ENCODE measurements at places on chromosomes 6 and 20.

- peak; percentile 88 for DNase-seq
These were observed 88.0 kb upstream of the ELOVL5 start for GRCh38 chr6:53436526-53437303.

GRCh38 chr6:44837741-44838140 is 450.2 kb downstream of the CDC5L start:
- DNase-seq = peak; percentile 30

DNA sequence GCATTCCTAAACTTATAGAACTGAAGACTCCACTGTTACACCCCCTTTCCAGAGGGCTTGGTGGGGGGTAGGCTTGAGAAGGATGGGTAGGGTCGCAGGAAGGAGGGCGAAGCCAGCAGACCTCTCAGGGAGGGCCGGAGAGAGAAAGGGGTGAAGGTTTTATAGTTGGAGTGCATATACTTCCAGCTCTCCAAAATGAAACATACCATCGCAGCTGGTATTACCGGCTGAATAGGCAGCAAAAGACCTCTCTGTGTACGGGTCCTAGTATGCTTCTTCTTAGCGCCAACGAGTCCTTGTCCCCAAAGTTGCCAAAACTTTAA is 1.0 kb upstream of the VGLL2 start:
- no peak for DNase-seq

GRCh38 chr20:10673176-10673841 is 490 bp downstream of the JAG1 start:
- peak; percentile 39 for DNase-seq

- DNase-seq = peak; percentile 95
These were observed 51.0 kb upstream of the IL20RA start for GRCh38 chr6:137095651-137096238.

- no peak for DNase-seq
These were observed 1361.8 kb upstream of the CITED2 start for GRCh38 chr6:140736231-140736630.

- no peak for DNase-seq
These were observed 28.8 kb downstream of the GCM1 start for GRCh38 chr6:53119772-53120409.

- DNase-seq = no peak
These were observed 209.2 kb upstream of the KCNQ5 start for GRCh38 chr6:72412709-72413044.

DNA sequence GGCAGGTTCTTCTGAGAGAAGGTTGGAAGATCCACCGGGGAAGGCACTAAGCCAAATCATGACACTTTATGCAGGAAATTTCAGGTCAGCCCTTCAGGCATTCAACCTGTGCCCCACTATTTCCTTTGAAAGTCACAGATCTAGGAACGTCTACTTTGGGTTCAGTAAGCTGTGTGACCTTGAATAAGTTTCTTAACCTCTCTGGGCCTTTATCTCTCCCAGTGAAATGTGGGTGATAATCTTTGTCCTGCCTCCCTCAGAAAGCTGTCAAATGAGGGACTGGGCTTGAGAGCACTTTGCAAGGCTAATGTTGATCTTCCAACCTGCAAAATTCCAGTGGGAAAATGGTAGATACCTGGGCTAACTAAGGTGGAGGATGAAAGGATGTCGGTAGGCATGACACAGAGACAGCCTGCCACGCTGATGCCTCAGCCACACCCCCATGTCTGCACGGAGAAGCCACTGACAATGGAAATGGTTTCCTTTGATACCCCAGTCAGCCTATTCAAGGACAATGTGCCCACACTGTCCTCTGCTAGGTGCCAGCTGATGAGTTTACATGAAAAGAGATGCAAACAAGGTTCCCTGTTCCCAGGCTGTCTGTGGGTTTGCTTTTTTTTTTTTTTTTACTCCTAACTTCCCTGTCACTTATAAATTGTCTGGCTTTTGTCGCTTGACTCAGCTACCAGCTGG is 9.3 kb downstream of the BNIP5 start:
- peak; percentile 20 for DNase-seq

GRCh38 chr20:35463455-35464300 is 8.3 kb downstream of the CEP250 start:
- DNase-seq = peak; percentile 60

DNA sequence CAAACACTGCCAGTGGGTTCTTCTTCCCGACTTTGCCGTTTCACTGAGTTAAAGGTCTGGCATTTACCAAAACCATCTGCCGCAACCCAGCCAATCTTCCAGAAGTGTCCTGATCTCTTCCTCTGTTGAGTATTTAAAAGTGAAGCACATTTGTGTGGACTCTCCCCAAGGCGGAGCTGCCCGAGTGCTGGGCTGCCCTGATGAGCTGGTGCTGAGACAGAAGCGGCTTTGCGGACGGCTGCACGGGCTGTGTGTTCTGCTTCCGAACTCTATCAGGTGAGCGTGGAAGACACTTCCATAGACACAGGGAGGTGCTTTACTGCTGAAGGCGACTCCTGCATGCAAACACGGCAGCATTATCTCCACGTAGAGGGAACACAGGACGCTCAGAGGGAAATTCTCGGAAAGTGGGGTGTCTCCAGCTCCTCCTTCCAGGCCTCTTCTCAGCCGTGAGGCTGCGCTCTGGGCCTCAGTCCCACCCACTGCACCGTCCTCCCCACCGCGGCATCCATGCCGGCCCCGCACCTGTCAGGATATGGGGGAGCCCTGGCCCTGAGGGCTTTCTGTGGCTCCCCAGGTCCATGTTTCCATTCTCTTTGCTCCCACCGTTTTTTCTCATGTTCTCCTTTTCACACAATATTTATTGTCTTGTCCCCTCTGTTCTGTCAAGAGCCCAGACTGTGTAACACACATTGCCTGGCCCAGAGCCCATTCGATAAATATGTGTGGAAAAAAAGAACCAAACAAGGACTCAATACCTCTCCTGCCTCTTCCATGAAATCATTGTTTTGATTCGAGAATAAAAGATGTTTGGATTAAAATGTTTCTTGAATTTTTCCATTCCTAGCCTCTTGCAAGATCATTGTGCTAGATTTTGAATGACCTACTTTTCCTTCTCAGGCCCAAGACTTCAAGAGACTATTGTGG is 205.1 kb downstream of the DLL1 start:
- no peak for DNase-seq

DNA sequence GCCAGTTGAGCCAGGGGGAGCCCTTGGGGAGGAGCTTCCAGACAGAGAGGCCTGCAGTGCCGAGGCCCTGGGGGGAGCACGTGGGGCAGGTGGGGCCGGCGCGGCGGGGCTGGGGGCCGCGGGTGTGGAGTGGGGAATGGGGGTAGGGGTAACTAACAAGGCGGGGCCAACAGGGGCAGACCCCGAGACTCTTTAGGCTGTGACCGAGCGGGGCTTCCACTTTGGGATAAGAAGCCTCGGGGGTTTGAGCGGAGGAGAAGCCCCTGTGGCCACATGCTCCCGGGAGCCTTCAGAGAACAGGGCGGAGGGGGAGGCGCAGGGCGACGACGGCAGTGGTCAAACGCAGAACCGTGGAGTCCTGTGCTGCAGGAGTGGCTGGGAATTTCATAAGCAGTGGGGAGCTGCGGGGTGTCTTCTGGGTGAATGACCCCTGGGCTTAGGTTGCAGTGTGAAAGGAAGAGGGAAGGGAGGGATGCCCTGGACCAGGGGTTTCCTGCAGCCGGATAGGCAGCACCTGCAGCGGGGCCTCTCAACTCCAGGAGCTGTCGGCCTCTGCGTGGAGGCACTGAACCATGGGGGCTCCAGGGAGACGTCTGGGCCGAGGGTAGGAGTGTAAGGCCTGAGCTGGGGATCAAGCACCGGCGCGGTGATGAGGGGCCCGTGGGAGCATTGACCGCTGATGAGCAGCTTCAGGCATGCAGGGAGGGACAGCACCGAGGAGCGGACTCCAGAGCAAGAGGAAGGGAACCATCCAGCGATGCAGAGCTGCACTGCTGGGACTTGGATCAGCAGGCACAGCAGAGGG is 121.0 kb downstream of the SYNDIG1 start:
- no peak for DNase-seq

GRCh38 chr6:41406728-41407489 is 71.5 kb downstream of the NCR2 start:
- no peak for DNase-seq

- DNase-seq = peak; percentile 37
These were observed 68.5 kb upstream of the TENT5A start for GRCh38 chr6:81820980-81821379.

DNA sequence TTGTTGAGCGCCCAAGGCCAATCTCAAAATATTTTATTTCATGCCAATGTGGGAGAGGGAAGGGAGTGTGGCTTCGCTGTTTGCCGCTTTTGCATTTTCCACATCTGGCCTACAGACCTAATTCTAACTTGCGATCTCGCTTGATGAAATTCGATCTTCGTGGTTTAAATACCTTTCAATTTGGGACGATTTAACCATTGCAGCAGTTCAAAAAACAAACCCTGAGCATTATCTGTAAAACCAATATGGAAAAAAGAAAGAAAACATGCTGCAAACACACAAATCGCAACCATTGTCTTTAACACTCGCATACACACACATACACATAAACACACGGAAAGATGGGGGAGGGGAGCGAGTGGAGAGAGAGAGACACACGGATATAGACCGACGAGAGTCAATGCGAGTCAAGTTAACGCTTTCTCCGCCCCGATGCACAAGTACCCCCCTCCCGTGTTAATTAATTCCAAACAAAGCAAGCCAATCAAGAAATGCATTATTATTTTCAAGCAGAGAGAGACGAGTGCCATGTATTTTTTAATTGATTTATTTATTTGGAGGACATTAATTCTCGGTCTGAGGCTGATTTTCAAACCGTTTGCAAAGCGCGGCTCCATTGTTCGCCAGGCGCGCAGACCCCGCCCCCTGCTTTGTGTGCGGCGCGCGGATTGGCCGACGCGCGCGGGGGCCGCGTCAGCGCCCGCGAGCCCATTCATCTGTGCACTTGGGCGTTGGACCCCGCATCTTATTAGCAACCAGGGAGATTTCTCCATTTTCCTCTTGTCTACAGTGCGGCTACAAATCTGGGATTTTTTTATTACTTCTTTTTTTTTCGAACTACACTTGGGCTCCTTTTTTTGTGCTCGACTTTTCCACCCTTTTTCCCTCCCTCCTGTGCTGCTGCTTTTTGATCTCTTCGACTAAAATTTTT is at the start of gene MARCKS:
Gene MARCKS, plus strand, starts transcription at position 721 of the 931 bp plus-strand sequence. CDS start 401 bp downstream, outside the sequence.
- peak; percentile 95 for DNase-seq

- no peak for DNase-seq
These were observed 68.5 kb downstream of the EPB41L2 start for GRCh38 chr6:130994319-130995097.

DNA sequence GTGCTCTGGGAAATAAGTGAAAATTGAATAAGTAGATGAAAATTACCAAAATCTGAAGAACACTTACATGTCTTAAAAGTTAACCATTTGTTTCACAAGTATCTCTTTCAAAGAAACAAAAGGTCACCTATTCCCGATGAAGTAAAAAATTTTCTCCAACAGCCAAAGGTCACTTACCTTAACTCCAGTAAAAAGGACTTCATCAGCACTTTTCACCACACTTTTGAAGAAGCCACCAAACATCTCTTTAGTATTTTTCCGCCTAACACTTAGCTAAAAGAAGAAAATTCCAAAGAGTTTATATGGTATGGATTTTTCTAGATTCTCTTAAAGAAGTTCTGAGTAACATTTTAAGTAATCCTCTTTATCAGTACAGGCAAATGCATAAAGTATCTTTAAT is 17.3 kb downstream of the SNX5 start:
- no peak for DNase-seq

- DNase-seq = no peak
These were observed 1.4 kb downstream of the ZSCAN9 start for GRCh38 chr6:28226460-28226859.

DNA sequence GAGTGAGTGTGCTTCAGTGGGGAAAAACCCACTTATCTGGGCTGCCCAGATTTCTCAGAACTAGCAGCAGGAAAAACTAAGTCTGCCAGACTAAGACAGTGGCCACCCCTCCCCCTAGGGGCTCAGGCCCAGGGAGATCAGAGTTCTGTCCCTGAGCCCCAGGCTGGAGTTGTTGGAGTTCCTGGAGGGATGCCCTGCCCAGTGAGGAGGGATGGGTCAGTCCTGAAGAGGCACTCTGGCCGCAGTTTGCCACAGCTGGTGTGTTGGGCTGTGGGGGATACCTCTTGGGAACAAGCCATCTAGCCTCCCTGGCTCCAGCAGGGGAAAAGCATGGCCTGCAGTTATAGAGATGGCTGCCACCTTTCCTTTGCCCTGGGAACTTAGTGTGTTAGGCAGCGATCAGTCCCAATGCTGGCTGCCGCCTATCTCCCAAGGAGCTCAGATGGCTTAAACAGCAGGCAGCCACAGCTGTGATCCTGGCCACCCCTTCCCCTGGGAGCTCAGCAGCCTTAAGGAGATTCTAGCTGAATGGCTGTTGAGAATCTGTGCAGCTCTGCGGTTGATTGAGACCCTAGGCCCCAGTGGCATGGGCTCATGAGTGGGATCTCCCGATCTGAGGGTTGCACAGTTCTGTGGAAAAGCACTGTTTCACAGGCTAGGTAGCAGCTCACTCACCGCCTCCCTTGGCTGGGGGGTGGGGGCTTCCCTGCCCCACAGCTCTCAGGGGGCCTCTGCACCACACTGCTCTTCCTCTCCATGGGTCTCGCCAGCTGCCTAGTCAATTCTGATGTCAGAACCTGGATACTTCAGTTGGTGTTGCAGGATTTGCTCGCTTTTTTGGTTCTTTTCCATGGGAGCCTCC is 13.2 kb downstream of the SIRPG start:
- DNase-seq = no peak

DNA sequence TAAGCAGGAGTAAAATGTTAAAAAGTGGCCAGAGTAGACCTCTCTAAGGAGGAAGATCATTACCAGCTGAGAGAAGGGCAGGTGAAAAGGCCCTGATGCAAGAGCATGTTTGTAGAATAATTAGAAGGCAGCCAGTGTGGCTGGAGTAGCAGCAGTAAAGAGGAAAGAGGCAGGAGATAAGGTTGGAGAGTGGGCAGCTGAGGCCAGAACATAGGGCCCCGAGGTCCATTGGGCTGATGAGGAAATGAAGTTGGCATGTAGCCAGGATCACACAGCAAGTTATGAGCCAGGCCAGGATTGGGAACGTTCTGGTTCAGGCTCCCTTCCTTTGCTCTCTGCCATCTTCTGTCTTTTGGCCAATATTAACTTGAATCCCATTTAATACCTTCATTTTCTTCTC is 51.6 kb downstream of the RALY start:
- DNase-seq = peak; percentile 33

DNA sequence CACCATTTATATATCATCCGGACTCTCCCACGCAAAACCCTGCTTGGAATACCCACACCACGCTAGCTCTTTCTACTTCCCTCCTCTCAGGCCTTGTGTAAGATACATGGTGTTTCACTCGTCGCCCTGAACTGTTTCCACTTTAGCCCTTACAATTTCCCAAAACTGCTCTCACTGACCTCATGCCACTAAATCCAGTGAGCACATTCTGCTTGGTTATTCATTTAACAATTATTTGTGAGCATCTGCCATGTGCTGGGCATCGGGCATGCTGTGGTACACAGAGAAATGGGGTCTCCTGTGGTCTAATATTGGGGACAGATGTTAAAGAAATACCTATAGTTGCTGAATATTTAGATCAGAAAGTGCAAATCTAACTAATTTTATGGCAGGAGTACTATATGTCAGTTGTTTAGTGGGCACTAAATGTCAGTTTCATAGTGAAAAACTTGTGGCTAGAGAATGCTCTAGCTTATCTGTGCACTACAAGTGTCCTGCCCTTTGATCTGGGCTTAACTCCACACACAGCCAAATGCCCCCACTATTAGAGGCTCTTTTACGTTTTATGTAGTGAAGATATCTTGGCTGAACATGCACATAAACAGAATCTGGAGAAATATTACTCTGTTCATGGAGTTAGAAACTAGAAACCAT is 41.0 kb downstream of the PLEKHG1 start:
- no peak for DNase-seq
